Activated CD8-positive, alpha-beta memory T cell treated with anti-CD3 and anti-CD28 coated beads, Interleukin-2, amount 50 U/mL, for 4 hours (primary cell): ENCODE measurements at places on chromosomes 2 and 18.

DNA sequence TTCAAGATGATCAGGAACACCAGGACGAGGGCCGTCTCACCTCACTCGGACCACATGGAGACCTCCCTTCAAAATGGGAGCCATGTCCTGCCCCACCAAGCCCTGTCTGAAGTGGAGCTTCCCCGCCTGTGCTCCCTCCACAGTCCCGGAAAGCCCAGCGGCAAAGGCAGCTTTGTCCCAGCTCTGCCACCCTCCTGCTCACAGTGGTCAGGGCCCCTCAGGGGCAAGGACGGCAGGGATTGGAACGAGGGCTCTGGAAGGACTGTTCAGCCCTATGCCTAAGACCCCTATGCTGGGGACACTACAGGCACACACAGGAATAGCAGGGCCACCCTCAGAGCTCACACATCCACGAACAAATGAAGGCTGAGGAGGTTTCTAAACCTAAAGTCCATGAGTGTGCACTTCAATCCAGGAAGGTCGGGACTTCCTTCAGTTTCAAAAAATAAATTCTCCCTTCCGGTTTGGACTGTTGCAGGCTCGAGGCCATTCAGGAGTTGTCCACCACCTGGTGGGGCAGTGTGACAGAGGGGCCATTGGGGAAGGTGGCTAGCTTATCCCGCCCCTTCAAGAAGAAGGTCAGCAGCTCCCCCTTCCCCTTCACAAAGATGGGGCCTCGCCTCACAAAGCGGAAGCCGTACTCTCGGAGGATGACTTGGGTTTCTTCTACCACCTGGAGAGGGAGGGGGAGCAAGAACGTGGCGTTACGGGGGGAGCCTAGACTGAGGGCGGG lies 26.4 kb downstream of the CENPO start:
- no peak for DNase-seq

DNA sequence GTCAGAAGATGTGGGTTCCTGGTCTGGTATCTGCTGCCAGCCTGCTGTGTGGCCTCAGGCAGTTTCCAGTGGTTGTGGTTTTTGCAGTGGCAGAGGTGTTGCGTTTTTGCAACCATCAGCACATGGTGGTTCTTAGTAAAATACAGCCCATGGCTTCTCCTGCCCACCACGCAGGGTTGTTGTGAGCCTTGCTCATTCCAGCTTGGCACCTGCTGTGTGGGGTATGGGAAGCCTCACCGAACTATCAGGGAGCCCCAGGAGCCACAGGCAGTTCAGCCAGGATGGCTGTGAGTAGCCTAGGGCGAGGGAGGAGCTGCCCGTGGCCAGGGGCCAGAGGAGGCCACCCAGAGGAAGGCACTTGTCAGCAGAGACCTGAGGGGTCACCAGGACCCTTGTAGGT lies 9.8 kb downstream of the ARID5A start:
- no peak for DNase-seq

DNA sequence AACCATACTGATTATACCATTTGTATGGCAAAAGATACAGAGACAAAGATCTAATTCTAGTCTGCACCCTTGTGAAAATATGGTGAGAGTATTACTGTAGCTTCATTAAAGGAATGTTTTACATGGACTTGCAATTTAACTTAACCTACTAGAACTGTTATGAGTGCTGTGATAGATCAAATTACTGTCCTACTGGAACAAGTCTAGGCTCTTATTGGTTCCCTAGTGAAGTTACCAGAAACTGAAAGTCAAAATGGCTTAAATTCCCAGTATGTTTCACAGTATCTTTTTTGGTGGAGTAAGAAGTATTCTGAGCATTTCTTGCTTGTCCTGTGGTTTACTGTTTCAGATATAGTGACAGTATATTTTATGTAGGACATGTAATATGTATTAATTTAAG lies 3.8 kb upstream of the TBR1 start:
- no peak for DNase-seq

- no peak for DNase-seq
These were observed 2.1 kb downstream of the PUM2 start for GRCh38 chr2:20348542-20348941.

- no peak for DNase-seq
These were observed 53.9 kb upstream of the STPG4 start for GRCh38 chr2:47208852-47209606.

- DNase-seq, result no peak
These were observed 2.0 kb downstream of the XPO1 start for GRCh38 chr2:61536180-61536571.
